Right renal pelvis (tissue), 4 donors: ENCODE measurements at places on chromosomes 3 and 15.

DNA sequence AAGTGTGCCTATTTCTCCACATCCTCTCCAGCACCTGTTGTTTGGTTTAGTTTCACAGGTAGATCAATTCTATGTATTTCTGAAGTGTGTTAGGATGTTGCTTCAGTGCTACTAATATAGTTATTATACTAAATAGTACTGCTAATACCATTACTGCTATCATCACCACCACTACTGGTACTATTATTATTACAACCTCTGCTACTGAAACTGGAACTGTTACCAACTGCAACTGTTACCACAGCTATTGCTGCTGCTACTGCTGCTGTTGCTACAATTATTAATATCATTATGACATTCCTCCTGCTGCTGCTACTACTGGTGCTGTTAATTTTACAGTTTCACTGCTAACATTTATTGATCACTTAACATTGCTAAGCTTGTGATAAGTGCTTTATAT lies 8.3 kb upstream of the LMOD3 start:
- DNase-seq = no peak

- no peak for DNase-seq
These were observed 261.1 kb downstream of the ABHD5 start for GRCh38 chr3:43951813-43952212.

DNA sequence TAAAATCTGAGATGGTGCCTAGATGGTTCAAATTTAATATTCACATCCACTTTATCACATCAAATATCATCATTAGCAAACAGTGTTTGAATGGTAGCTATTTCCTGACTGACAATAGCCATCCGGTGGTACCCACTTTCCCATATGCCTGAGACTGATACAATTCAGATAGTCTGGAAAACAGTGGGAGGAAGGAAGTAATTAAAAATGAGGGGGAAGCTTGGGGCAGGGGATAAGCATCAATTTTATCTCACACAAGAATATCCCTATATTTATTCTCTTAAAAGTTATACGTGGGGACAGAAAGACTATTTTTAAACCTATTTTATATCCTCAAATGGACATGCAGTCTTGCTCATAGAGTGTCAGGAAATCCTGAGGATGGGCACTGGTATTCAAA lies 122.5 kb upstream of the GAP43 start:
- DNase-seq = no peak

DNA sequence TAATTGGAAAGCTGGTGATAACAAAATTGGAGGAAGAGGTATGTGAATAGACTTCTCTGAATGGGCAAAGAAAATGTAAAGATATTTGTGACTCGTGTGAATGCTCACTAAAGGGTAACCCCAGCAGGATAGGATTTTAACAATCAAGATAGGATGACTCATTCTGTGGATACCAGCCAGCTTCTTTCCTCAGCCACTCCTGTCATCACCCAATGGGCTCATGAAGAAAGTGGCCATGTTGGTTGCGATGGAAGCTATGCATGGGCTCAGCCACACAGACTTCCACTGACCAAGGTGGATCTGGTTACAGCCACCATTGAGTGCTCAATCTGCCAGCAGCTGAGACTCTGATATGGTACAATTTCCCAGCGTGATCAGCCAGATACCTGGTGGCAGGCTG lies 40.9 kb downstream of the STRIT1 start:
- DNase-seq = no peak

GRCh38 chr3:193552923-193553322 lies 1.8 kb downstream of the ATP13A4 start:
- DNase-seq = no peak

- DNase-seq = no peak
These were observed 12.0 kb downstream of the TMEM266 start for GRCh38 chr15:76071806-76072205.
